T-helper 17 cell (primary cell): ENCODE measurements at places on chromosomes 3 and 15. TPM values are rescaled to one million over a fixed set of nuclear protein-coding genes. Genes with fewer than 3 reads are reported as not detected.

- peaks cover 16% of the 10 kb centered on the region for H3K36me3 ChIP-seq
- no peak overlapping the region for H3K27ac ChIP-seq
- no peak for DNase-seq
These were observed 7.4 kb downstream of the SLC35A5 start for GRCh38 chr3:112569265-112569664.

DNA sequence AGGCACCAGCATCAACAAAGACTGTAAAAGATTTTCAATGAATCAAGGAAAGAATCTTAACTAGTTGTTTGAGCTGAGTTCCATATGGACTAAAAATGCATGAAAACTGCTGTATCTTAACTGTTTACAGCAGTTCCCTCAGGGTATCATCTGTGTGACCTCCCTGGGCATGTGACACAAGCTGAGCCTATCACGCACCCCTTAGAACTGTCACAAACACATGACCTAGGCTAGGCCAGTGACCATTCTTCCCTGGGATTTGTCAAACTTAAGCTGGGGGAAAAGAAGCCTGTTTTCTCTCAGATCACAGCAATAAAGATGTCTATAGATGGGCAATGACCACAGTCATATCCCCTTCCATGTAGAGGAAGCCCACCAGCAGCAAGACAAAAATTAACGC lies 35.7 kb downstream of the IGF2BP2 start:
- H3K4me1 ChIP-seq = no peaks in the 10 kb centered on the region
- no peak overlapping the region for H3K4me3 ChIP-seq
- H3K27me3 ChIP-seq = peaks cover 41% of the 10 kb centered on the region
- peaks cover 2% of the 10 kb centered on the region for H3K36me3 ChIP-seq
- no peak overlapping the region for H3K27ac ChIP-seq

The PCSK6 gene
- total RNA-seq = 1.9 TPM

GRCh38 chr3:38649500-38650247 lies at the start of gene SCN5A:
SCN5A (minus strand) TSS chr3:38649687; CDS start chr3:38633307, 16,380 bp downstream.
- H3K27me3 ChIP-seq = peaks cover 19% of the 10 kb centered on the region
- peaks cover 8% of the 10 kb centered on the region for H3K4me1 ChIP-seq
- H3K36me3 ChIP-seq = no peaks in the 10 kb centered on the region
- DNase-seq = peak; percentile 50
- peak within 1 kb of the TSS; percentile 47 for H3K27ac ChIP-seq
- no peak within 1 kb of the TSS for H3K4me3 ChIP-seq

The CRBN gene
- total RNA-seq = 139 TPM

GRCh38 chr3:18079739-18080138 lies 337.3 kb upstream of the TBC1D5 start:
- peaks cover 5% of the 10 kb centered on the region for H3K4me1 ChIP-seq
- H3K4me3 ChIP-seq = no peak overlapping the region
- no peak overlapping the region for H3K27ac ChIP-seq
- no peak for DNase-seq
- H3K36me3 ChIP-seq = no peaks in the 10 kb centered on the region
- H3K27me3 ChIP-seq = peaks cover 55% of the 10 kb centered on the region
